ENCODE measurements at places on chromosomes 7 and 10.

GRCh38 chr7:6268023-6268900 lies 4.2 kb downstream of the CYTH3 start:
- DNase-seq = no peak

- no peak for DNase-seq
Observed at GRCh38 chr10:103637927-103638557, 144.5 kb downstream of the NEURL1 start.

GRCh38 chr7:1160670-1161021 lies 650 bp upstream of the ZFAND2A start:
- DNase-seq = peak; percentile 36

GRCh38 chr10:67818323-67818722 lies 19.7 kb downstream of the DNAJC12 start:
- DNase-seq = peak; percentile 15

DNA sequence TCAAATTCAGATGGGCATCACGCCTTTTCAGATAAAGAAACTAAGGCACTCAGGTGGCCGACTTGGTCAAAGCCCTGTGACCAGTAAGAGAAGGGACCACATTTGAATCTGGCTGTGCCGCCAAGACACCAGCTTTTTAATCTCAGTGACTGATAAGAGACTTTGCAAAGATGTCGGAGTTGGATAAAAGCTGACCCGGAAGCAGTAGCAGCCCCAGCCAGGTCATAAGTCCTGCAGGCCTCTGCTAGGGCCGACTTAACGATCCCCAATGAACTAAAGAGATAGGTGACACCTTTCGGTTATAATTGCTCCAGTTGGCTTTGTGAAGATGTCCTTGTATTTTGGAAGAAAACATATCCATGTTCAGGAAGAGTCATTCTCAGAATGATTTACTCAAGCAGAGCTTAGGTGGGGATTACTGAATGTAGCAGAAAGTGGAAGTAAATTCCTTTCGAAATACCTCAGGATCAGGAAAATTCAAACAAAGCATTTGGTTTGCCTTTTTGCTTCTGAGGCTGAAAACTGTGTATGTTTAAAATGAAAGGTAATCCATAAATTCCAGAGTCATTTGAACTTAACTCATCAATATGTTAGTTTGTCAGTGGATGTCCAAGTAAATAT lies 164.2 kb upstream of the PITRM1 start:
- DNase-seq = no peak

DNA sequence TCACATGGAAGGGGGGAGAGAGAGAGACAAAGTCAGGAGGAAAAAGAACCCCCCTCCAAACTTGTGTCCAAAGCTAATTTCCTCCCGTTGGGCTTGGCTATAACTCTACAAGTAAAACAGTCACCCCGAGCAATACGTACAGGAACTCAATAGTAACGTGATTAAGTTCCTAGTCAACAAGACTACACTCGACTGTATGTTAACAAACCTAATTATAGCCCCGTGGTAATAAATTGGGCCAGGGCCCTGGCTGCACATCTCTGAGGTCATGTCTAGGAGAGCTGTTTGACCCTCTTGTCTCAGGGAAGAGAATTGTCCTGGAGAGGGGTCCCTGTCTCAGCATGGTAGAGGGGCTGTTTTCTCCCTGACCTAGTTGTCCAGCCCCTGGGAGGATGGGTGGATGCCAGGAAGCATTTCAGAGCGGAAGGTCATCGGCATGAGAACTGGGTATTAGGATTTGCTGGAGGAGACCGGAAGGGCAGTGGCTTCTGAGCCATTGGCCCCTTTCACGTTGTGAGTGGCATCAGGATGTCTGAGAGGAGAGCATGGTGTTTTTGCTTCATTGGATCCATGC lies 60.2 kb upstream of the COMTD1 start:
- DNase-seq = no peak

DNA sequence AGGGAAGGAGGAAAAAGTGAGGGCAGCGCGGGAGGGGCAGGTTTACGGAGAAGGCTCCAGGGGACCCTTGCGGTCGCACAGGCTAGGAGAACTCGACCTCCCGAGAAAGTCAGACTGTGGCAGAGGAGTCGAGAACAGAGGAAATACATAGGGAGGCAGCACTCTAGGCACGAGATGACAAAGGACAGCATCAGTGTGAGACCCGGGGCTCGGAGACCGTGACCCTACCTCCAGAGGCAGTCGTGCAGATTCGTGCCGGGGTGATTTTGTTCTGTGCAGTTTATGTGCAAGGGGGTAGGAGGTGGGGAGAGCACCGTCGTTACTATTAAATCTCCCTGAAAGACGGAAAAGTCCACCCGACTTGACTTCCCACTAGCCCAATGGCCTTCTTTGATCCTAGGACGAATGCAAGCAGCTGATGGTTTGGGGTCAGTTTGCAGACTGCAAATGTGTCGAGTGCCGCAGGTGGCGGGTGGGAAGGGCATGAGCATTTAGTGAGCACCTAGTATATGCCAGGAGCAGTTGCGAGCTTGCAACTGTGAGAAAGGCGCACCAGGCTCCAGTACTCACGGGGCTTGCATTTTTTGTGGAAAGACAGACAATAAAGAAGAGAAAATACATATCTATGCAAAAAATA lies 674 bp upstream of the OSBPL3 start:
- peak; percentile 62 for DNase-seq

GRCh38 chr10:133328358-133329343 lies 8.0 kb downstream of the CALY start:
- no peak for DNase-seq

DNA sequence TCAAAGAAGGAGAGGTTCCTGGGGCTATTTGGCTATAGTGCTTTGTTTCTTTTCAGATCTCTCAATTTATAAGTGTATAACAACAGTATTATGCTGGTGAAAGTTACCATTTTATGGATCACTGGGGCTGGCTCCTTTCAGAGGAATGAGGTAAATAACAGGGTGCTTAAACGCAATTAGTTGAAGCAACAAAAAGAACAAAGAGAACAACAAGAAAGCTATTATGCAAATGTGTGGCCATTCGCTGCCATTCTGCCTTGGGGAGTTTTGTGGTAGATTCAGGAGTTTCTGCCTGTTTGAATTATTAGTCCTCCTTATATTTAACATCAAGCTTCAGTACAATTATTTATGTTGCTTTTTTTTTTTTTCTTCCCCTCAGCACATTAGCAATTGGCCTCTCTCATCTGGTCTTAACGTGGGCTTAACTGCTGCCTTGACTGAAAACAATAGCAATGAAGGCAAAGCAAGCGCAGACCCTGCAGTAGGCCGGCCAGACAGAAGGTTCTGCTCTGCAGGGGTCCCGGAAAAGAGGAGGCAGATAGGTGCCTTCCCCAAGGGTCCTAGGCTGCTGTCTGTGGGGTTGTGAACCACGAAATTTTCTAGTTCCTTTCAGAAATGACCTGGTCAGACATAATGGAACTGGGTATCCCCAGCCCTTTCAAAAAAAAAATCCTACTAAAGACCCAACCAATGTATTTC lies 339.9 kb upstream of the PODXL start:
- no peak for DNase-seq

GRCh38 chr7:34544621-34545020 lies 113.4 kb upstream of the NPSR1 start:
- no peak for DNase-seq

- DNase-seq = no peak
Observed at GRCh38 chr10:67794909-67795460, 43.0 kb downstream of the DNAJC12 start.

DNA sequence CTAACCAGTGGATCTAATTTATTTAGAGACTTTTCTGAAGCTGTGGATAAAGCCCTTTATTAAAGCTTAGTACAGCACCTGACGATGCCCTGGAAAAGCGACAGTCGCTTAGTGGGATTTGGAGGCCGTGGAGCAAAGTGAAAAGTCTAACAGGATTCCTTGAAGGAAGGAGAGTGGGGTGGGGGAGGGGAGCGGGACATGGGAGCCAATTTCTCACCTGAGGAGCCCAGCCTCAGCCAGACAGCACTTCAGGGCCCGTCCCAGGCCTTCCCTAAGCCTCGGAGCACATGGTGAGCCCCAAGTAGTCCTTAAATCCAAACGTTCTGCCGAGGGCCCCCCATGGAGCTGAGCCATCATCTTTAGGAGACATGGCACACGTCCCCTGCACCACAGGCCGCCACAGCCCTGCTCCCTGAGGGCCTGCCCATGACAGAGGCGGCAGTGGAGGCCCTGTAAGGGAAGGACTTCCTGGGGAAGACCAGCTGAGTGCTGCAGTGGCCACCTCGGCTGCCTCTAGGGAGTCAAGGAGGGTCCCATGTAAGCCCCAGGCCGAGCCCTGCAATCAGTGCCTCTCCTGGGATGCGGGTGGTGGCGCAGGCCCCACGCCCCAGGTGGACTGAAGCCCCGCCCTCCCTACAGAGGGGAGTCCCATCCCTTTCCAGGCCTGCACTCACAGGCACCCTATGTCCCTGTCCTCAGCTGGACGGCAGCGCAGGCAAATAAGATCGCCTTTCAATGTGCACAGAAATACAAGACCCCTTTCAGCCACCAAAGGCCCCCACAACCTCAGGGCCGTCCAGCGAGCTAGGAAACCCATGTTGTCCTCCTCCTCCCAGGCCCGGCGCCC lies 187.0 kb downstream of the MAD1L1 start:
- no peak for DNase-seq

All from NCI-H226 (cell line).